Stimulated activated CD8-positive, alpha-beta memory T cell treated with anti-CD3 and anti-CD28 coated beads, Interleukin-4, amount 100 ng/mL, for 4 hours (primary cell): ENCODE measurements at places on chromosomes 5 and 9.

DNA sequence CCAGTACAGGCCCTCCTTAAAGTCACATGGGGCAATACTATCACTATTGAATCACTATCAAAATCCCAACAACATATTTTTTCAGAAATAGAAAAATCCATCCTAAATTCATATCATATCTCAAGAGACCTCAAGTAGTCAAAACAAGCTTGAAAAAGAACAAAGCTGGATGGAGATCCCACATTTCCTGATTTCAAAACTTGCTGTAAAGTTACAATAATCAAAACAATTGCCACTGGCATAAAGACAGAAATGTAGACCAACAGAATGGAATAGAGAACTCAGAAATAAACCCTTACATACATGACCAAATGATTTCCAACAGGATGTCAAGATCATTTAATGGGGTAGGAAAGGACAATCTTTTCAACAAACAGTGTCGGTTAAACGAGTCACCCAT is 41.3 kb upstream of the CDKN2AIPNL start:
- DNase-seq = no peak

DNA sequence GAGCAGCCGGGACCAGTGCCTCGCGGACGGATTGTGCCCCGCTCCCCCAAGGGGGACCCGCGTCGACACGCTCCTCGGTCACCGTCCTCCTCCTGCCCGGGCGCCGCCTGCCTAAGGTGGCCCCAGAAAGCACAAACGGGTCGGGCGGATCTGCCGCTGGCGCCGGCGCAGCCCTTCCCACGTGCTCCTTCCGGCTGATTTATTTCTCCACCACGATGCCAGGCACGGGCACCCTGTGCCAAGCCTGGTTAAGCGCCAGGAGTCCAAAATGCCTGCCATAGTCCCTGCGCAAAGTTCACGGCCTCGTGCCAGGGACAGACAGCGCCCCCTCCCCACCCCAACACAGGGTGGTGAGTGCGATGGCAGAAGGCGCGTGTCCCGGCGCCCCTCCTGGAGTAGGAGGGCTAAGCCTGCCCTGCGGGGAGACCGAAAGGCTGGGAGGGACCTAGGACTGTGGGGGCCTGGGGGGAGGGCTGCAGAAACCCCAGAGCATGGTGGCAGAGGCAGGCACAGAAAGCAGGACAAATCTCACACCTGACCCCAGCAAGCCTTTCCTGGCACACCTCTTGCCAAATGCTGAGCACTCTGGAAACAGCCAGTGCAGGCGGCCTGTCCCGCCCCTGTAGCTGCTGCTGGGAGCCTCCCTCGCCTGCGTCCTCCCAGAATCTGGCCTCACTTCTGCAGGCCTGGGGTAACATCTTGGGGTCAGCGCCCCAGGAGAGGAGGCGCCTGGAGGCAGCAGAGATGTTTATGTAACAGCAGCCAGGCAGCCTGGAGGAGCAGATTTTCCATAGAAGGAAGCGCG is 1.1 kb upstream of the NOTCH1 start:
- DNase-seq = no peak

- DNase-seq = no peak
These were observed 12.1 kb downstream of the TMEM245 start for GRCh38 chr9:109107402-109108240.

GRCh38 chr5:123438244-123438643 is 15.0 kb upstream of the CEP120 start:
- DNase-seq = no peak

GRCh38 chr5:34531751-34532360 is 124.3 kb upstream of the RAI14 start:
- no peak for DNase-seq
